ENCODE measurements at places on chromosomes 16 and 17.

DNA sequence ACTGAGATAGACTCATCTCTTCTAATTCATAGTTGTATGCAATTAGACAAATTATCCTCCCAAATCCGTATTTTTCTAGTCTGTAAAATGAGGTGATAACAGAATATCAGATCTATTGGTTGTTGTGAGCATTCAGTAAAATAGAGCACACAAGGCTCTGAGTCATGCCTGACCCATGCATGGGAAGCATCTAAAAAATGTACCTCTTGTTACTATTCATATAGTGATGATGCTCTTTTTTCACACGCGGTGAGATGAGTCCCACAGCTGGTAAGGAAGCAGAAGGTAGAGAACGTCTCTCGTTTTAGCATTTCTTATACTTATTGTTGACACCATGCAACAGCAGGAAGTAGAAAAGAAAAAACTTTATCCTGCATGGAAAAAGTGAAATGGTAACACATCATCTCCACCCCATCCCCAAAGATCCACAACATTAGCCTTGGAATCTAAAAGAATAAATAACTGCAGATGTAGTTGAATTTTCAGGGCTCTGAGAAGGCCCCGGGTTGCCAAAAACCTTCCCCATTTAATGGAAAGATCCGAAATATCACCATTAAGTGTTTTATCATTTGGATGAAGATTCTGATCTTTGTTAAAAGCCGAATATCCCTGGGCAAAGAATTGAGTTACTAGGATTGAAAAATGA is 215.6 kb downstream of the TMEM114 start:
- DNase-seq, result no peak
- H3K27ac ChIP-seq, result no peak overlapping the region
- no peaks in the 10 kb centered on the region for H3K4me1 ChIP-seq
- no peak overlapping the region for H3K4me3 ChIP-seq

GRCh38 chr16:88662843-88663606 is at the start of gene MVD:
TSS of gene MVD (minus strand) at chr16:88663091. CDS start at chr16:88663080, 11 bp downstream.
- peak; percentile 89 for DNase-seq
- no peaks in the 10 kb centered on the region for H3K27me3 ChIP-seq
- H3K4me3 ChIP-seq, result peak within 1 kb of the TSS; percentile 88
- H3K4me1 ChIP-seq, result peaks cover 27% of the 10 kb centered on the region
- H3K27ac ChIP-seq, result peak within 1 kb of the TSS; percentile 92

DNA sequence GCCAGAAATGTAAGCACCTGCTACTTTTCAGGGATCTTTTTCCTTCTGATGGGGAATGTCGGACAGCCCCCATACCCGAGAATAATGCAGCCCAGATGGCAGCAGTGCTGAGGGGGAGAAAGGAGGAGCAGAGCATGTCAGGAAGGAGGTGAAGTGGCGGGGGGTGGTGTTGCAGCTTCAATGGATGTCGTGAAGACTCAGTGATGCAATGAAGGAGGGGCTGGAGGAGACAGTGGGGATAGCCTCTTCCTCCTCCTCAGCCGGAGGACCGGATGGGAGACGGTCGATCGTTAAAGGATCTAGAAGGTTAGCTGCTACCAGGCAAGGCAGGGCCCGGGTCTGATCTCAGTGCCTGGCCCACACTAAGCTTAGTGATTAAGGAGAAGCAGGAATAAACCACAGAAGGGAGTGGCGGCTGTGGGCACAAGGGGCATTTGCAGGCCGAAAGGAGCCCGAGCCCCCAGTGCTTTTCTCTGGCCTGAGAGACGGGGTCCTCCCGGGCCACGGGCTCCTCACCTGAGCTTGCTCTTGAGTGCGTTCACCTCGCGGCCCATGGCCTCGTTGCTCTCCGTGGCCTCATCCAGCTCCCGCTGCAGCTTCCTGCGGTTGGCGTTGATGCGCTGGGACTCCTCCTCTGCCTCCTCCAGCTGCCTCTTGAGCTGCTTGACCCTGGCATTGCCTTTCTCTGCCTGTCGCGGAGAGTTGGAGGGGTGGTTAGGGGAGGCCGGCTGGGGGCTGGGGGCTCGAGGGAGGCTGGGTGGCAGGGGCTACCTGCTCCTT is 64.5 kb downstream of the NDE1 start:
- H3K4me3 ChIP-seq, result no peak overlapping the region
- no peaks in the 10 kb centered on the region for H3K27me3 ChIP-seq
- no peak for DNase-seq
- H3K4me1 ChIP-seq, result no peaks in the 10 kb centered on the region
- no peak overlapping the region for H3K27ac ChIP-seq

DNA sequence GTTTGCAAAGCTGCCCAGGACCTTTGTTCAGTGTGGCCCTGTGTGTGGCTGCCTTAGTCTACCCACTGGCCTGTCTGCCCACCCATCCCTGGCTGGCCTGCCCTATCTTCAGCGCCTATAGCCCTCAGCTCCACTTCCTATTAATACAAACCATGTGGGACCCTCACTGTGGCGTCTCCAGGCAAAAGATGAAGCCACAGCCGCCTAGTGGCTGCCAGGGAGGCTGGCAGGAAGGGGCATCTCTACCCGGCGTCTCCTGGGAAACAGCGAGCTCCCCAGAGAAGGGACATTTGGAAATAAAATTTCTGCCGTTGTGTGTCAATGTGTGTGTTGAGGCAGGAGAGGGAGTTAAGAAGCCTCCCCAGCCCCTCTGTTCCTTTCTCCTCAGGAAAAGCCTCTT is 31.5 kb downstream of the NEUROD2 start:
- H3K36me3 ChIP-seq, result no peaks in the 10 kb centered on the region
- DNase-seq, result no peak
- no peaks in the 10 kb centered on the region for H3K4me1 ChIP-seq
- H3K4me3 ChIP-seq, result no peak overlapping the region

DNA sequence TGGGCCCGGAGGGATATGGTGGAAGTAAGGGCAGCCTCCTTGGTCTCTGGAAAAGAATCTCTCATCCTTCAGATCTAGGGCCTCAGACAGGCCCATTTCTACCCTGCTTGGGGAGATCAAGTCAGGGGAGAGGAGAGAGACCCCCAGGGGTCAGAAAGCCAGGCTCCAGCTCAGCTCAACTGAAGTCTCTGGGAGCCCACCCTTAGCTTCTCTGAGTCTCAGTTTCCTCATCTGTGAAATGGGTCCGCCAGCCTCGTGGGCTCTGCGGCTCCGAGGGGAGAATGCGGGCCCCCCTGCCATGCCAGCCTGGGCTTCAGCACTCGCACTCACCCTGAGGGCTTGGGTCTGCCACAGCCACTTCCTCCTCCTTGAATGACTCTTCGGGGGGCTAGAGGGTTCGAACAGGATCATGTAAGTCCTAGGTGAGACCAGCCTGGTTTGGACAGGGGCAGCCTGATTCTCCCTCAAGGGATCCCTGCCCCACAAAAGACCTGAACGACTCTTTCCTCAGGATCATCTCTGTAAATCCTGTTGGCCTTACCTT is 6.7 kb downstream of the CNGB1 start:
- no peak overlapping the region for H3K27ac ChIP-seq
- no peak for DNase-seq
- no peaks in the 10 kb centered on the region for H3K36me3 ChIP-seq
- no peaks in the 10 kb centered on the region for H3K4me1 ChIP-seq
- no peak overlapping the region for H3K4me3 ChIP-seq

GRCh38 chr17:33284022-33284421 is 9.1 kb downstream of the ASIC2 start:
- no peaks in the 10 kb centered on the region for H3K27me3 ChIP-seq
- peaks cover 13% of the 10 kb centered on the region for H3K4me1 ChIP-seq
- no peak overlapping the region for H3K27ac ChIP-seq

DNA sequence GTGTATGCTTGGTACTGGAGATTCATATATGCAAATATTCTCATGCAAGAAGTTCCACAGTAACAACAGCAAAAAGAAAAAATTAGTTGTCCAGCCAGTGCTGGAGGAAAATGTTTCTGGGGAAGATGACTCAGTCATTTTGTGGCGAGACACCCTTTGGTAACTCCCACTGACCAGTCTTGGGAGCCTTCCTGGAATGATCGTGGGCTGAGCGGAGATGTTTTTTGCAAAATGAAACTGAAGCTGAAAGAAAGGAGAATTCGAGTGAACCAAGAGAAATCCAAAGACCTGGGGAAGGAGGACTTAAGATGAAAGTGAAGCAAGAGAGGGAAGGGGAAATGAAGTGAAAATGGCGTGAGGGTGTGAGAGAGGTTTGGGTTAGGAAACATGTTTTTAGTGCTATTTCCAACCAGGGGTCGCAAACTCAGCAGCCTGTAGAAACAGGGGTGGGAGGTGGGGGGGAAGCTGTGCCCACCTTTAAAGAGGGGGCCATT is 5.2 kb downstream of the ITPRIPL2 start:
- peaks cover 48% of the 10 kb centered on the region for H3K4me1 ChIP-seq
- peak overlapping the region; percentile 22 for H3K4me3 ChIP-seq
- peak overlapping the region; percentile 95 for H3K27ac ChIP-seq
- H3K27me3 ChIP-seq, result no peaks in the 10 kb centered on the region

DNA sequence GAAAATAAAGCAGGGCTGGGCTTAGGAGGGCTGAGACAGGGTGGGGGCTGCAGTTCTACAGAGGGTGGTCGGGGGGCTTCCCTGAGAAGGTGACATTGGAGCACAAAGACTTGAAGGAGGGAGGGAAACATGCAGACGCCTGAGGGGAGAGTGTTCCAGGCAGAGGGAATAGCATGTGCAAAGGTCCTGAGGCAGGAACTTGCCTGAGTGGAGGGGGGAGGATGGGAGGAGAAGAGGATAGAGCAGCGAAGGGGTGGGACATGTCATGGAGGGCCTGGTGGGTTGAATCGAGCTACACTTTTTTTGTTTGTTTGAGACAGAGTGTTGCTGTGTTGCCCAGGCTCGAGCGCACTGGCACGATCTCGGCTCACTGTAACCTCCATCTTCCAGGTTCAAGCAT is 33.0 kb downstream of the GINS3 start:
- H3K4me1 ChIP-seq, result no peaks in the 10 kb centered on the region
- H3K4me3 ChIP-seq, result no peak overlapping the region
- H3K27ac ChIP-seq, result no peak overlapping the region
- H3K36me3 ChIP-seq, result no peaks in the 10 kb centered on the region
- no peaks in the 10 kb centered on the region for H3K27me3 ChIP-seq
- no peak for DNase-seq

DNA sequence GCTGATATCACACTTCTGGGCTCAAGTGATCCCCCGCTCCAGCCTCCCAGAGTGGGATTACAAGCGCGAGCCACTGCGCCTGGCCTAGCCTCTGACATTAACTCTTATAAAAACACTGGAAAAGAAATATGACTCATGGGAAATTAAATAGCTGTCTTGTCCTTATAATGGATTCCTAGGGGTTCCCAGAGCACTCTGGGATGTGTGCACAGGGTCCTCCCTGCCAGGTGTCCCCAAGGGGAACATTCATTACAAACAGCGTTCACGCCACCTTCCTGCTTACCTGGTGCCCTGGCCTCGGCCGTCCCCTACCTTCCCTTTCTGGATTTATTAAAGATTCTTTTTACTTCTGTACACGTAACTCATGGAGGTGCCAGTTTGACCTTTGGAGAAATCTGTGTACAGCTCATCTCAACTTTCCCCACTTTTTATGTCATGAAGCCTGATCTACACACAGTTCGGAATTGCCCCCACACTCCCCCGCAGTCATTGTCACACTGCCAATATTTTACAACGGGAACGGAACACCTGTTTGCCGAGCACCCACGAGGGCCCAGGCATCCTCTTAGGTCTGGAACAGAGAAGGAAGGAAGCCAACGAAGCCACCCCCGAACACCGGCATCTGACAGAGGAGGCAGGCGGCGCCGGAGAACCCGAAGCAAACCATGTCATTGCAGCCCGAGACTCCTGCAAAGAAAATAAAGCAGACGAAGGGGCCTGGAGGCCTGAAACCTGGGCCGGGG is 39.7 kb upstream of the MEAK7 start:
- no peaks in the 10 kb centered on the region for H3K4me1 ChIP-seq
- peaks cover 4% of the 10 kb centered on the region for H3K27me3 ChIP-seq
- no peak for DNase-seq
- peak overlapping the region; percentile 10 for H3K27ac ChIP-seq
- H3K36me3 ChIP-seq, result no peaks in the 10 kb centered on the region

DNA sequence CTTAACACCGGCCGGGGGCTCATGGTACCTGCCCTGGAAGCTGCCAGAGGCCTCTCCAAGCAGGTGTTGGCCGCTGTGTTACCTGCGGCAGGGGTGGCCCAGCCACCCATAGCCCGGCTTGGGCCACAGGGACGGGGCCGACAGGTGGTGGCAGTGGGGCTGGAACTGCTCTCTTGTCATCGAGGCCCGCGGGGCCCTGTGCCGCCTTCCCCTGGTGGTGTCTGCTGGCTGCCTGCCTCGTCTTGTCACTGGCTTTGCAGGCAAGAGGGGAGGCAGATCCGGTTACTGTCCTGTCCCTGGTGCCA is 27.1 kb downstream of the GSE1 start:
- no peak for DNase-seq
- H3K36me3 ChIP-seq, result peaks cover 25% of the 10 kb centered on the region
- H3K27me3 ChIP-seq, result no peaks in the 10 kb centered on the region
- no peak overlapping the region for H3K27ac ChIP-seq
- H3K4me3 ChIP-seq, result no peak overlapping the region

GRCh38 chr17:66855204-66855603 is 20.3 kb downstream of the CACNG5 start:
- no peak for DNase-seq
- H3K27ac ChIP-seq, result no peak overlapping the region
- no peaks in the 10 kb centered on the region for H3K4me1 ChIP-seq
- no peaks in the 10 kb centered on the region for H3K27me3 ChIP-seq
- H3K36me3 ChIP-seq, result no peaks in the 10 kb centered on the region
- no peak overlapping the region for H3K4me3 ChIP-seq

GRCh38 chr17:55705847-55706246 is 16.8 kb downstream of the TMEM100 start:
- H3K27ac ChIP-seq, result no peak overlapping the region
- H3K27me3 ChIP-seq, result no peaks in the 10 kb centered on the region
- no peak for DNase-seq
- peaks cover 25% of the 10 kb centered on the region for H3K4me1 ChIP-seq
- no peak overlapping the region for H3K4me3 ChIP-seq

DNA sequence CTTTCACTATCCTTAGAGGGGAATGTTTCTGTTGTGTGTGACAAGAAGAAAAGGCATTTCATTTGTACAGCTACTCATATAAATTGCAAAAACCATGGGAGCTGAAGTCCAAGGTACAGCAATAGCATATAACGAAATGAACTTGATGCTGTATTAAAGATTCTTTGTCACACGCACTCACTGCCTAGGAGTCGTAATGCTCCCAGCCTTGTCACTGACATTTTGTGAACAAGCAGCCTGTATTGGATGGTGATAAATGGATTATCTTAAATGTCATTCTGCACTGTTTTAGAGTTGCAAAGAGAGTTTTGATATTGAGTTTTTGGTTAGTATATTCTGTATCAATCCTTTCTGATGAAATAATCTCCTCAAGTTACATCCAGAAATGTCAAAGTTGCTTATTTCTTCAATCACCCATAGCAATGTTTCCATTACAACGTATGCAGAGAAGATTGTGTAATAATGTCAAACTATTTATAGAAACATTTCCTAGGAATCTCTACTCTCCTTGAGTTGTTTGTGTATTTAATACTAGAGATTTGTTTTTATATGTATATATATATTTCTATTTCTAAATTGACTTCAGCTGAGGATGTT is 270.6 kb downstream of the FTO start:
- no peak for DNase-seq
- H3K36me3 ChIP-seq, result no peaks in the 10 kb centered on the region
- no peak overlapping the region for H3K27ac ChIP-seq
- no peak overlapping the region for H3K4me3 ChIP-seq

GRCh38 chr17:15914400-15915170 is 30.3 kb upstream of the ADORA2B start:
- no peaks in the 10 kb centered on the region for H3K36me3 ChIP-seq
- no peak for DNase-seq
- H3K27me3 ChIP-seq, result peaks cover 11% of the 10 kb centered on the region
- H3K4me3 ChIP-seq, result no peak overlapping the region

Measured in tibial nerve (tissue), 4 donors.